Stimulated activated CD8-positive, alpha-beta memory T cell treated with anti-CD3 and anti-CD28 coated beads, Interleukin-7, amount 100 ng/mL, for 4 hours (primary cell): ENCODE measurements at places on chromosomes 4 and X.

- DNase-seq: no peak
These were observed 13.2 kb downstream of the BCOR start for GRCh38 chrX:40084471-40085101.

- no peak for DNase-seq
These were observed 303.5 kb upstream of the HS3ST1 start for GRCh38 chr4:11732155-11732554.

DNA sequence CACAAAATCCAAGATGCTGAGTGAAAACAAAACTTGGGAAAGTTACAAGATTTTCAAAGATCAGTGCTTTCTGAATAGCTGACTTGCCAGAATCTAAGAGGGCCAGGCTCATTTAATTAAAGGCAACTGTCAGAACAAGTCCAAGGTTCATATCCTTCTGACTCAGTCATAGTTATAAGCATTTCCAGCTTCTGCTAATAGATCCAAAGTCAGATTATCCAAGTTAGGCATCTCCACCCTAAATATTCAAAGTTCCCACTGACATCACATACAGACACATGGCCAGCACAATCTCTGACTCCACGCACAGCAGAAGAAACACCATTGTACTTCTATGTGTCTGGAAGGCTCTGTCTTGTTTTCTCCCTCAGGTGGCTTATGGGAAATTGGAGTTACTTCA is 41.8 kb downstream of the GASK1B start:
- DNase-seq: no peak

- DNase-seq: no peak
These were observed 323.1 kb downstream of the NKX6-1 start for GRCh38 chr4:84176016-84176415.

DNA sequence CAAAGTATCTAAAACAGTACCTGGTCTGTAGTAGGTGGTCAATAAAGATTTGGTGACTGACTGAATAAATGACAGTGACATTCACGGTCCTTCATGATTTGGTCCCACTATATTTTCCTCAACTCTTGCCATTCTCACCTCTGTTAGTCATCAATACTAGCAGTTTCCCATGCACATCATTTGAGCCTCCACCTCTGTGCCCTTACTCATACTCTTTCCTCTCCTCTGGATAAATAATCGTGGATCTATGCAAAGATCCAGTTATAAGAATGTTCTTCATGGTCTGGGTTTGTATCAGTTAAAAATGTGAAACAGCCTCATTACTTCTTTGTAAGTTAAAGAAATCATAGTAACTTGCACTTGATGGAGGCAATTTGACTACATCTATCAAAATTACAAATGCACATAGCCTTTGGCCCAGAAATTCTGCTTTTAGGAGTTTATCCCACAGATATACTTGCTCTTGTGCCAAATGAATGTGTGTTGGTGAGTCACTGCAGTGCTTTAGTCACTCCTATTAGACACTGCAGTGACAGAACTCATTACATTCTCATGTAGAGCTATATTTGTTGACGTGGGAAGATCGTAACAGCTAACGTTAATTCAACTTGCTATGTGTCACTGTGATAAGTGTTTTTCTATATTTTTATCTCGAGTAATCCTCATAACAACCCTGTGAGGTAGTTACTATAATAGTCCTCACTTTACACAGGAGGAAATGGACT is 121.9 kb upstream of the SMIM10 start:
- DNase-seq: no peak

DNA sequence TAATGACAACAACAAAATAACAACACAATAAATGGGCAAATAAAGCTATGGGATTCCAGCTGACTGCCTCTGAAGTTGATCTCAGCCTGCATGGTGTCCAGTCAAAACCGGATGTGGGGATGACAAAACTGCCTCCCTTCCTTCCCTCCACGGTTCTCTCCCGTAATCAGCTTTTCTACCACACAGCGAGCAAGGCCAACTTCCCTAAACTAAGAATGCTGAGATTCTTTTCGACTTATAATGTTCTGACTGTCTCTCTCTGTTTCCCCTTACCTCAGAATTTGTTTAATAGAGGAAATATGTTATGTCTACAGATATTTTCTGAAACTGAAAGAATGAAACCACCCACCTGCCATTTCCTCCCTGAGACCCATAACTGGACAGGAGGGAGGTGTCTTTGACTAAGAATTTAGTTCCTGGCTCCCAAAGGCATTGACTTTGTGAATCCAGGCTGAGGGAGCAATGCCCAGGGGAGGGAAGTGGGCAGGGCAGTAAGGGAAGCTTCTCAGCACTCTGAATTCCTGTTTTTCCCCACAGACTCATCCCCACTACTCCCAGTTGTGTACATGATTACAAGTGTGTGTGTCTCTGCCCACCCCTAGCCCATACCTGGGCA is 1.0 kb upstream of the TLR1 start:
- no peak for DNase-seq

GRCh38 chr4:26459756-26460530 is 30.3 kb downstream of the CCKAR start:
- no peak for DNase-seq

GRCh38 chr4:37531151-37531550 is 155.0 kb downstream of the RELL1 start:
- no peak for DNase-seq

DNA sequence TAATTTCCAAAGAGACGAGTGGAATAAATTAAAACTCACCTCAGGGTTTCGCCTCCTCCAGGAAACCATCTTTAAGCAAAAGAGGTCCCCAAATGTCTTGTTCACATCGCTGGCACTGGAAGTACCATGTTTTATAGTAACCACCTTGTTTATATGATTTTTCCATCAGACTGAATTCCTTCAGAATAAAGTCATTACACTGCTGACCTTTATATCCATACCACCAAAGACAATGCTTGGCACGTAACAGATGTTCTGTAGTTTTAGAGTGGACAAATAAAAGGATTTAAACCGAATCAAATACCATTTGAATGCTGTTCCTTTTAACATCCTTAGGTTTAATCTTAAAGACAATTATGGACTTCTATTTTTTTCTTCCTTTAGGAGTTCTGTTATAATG is 4.7 kb downstream of the NUDT6 start:
- DNase-seq: no peak

GRCh38 chr4:41517747-41518146 is 20.2 kb upstream of the LIMCH1 start:
- DNase-seq: no peak

- no peak for DNase-seq
These were observed 75.8 kb downstream of the NUDT11 start for GRCh38 chrX:51420610-51421009.

DNA sequence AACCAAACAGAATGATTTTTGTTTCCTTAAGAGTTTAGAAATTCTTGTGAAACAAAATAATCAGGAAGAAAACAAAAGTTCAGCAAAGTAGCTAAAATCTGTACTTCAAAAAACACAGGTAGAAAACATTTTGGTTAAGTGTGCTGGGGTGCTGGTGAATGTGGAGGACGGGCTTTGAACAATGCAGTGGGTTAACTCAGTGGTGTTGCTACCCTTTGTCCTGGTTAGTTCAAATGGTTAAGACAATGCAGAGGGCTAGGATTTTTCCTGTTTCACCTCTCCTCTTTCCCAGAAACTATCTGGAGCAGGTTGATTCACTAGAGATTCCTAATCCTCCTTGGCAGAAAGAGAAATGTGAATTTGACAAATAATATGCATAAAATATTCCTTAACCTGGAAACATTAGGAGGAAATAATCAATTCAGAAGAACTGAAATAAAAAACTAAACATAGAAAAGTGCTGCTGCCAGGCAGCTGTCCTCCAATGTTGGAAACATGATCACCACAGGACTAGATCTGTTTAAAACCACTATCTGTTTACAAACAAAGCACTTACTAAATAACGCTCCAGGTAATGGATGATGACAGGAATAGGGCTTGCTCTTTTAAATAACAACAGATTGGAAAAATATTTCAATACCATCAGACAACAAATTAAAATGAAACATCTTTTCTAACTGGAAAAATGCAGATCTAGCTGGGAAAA is 148.9 kb downstream of the MAML3 start:
- no peak for DNase-seq

DNA sequence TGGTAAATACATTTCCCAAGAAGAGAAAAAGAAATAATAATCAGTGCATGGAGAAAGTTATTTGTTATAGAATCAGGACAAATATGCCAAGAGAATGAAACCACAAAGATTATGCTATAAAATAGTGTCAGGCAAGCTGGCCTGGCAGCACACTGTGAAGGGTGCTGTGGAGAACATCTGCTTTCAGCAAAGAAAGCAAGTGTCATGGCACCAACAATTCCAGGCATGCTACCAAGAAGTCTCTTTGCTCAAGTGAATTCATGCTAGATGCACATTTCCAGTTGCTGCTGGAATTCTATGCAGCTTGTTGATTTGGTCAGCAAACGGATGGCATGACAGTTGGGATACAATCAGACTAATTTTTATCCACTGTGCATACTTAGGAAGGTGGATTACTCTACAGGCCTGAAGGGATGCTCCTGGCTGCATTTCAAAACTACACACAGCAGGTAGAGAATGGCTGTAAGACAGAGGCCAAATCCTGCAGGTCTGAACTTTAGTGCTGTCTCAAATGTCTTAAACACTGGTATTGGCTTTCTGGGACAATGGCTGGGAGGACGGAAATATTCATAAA is 154.6 kb upstream of the FAT1 start:
- DNase-seq: no peak

- DNase-seq: no peak
These were observed 38.6 kb downstream of the MXRA5 start for GRCh38 chrX:3307881-3308280.

DNA sequence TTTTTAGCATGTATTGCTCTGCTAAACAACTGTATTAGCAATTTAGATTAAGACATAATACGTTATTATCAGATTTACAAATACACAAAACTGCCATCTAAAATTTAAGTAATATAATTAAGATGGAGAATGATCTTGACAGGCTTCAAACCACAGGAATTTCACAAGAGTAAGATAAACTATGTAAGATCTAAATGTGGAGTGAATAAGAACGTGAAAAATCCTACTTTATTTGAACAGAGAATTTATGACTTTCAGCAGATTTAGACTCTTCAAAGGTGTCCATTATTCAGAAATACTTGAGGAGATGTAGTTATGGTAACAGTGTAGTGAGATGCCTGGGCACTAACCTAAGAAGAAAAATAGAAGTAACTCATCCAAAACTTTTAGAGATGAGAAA is 73.2 kb downstream of the SLC4A4 start:
- no peak for DNase-seq

DNA sequence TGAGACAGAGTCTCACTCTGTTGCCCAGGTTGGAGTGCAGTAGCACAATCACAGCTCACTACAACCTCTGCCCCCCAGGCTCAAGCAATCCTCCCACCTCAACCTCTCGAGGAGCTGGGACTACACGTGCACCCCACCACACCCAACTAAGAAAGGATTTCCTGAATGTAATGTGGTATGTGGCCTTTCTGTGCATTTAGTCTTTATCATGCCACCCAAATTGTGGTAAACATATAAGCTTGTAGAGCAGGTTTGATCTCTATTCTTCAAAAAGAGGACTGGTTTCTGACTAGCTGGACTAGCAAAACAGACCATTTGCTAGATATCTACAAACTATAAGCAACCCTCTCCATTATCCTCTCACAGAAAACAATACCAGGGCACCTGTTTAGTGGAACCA is 33.6 kb downstream of the ELOVL6 start:
- no peak for DNase-seq

DNA sequence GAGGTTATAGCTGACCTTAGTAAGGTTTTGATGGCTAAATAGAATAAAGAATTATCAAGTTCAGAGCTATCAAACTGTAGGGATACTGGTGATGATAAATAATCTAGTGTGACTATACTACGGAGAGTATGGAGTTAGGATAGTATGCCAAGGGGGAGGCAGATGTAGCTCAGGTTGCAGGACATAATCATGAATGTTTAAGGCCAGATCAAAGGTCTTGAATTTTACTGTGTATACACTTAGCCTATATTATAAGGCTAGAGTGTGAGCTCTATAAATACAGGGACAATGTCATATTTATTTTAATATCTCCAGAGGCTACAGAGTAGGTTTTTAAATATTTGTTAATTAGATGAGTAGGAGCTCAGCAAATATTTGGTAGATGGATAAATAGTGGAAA is 131.1 kb upstream of the STIM2 start:
- no peak for DNase-seq

DNA sequence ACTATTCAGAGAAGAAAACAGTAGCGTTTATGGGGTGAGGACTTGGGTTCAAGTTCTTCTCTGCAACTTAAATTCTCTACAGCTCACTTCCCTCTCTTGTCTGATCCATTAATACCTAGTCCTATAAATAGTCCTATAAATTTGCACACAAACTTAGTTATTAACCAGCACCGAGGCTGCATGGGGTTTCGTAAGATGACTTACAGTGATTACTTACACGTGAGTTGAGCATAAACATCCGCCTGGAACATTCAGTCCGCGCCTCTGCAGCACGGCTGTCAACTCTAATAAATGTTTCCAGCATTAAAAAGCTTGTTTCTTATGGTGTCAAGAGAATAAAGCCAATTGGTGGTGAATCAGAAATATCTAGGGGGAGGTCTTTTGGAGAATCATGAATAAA is 103.0 kb upstream of the ENPP6 start:
- DNase-seq: no peak

DNA sequence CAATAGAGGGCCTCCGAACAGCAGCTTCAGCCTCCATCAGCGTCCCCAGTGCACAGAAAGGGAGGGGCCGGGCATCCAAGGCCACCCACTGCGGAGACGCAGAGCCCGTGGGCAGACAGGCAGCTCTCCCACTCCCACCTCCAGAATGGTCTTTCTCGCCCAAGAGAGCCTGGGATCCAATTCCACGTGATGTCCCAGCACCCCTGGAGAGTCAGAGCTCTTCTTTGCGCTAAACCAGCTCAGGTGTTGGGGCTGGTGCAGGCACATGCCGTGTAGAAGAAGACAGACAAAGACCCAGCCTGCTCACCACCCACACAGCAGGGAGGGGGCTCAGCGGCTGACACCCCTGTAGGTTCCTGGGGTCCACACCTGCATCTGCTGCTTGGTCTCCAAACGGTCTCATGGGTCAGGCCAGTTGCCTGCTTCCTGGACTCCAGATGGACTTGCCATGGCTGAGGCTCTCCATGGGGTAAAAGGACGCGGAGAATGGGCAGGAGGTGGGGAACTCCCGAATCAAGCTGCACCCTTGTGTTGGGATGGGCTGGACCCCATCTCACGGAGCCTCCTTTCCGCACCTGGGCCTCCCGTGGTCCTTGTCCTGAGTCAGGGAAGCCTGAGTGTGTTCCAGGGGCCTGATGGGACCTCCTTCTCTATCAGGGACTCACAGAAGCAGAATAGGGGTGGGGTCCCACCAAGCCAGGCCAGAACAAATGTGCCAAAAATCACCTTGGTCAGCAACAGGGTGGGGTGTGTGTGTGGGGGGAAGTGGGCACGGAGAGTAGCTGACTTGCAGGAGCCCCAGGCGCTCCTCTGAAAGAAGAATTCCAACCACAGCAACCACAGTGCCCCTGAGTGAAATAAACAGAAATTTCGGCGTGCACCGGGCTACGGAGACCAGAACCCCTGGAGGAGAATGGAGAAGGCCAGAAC is 11.6 kb upstream of the ASMTL start:
- DNase-seq: no peak
